ENCODE measurements at places on chromosomes 4 and X.

- no peak for DNase-seq
Observed at GRCh38 chrX:145856181-145856580, 38.6 kb downstream of the SLITRK2 start.

GRCh38 chr4:150999086-150999485 lies 16.0 kb downstream of the LRBA start:
- DNase-seq, result no peak

GRCh38 chrX:7709845-7710244 lies 133.1 kb upstream of the VCX start:
- no peak for DNase-seq

GRCh38 chr4:114479595-114479994 lies 119.0 kb upstream of the UGT8 start:
- no peak for DNase-seq

DNA sequence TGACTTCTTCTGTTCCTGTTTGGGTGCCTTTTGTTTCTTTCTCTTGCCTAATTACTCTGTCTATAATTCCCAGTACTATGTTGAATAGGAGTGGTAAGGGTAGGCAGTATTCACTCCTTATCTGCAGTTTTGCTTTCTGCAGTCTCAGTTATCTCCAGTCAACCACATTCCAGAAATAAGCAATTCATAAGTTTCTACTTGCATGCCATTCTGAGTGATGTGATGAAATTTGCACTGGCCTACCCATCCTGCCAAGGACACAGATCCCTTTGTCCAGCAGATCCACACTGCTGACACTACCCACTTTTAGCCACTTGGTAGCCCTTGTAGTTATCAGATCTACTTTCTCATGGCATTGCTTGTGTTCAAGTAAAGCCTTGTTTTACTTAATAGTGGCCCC lies 971.6 kb upstream of the INTU start:
- DNase-seq, result no peak

DNA sequence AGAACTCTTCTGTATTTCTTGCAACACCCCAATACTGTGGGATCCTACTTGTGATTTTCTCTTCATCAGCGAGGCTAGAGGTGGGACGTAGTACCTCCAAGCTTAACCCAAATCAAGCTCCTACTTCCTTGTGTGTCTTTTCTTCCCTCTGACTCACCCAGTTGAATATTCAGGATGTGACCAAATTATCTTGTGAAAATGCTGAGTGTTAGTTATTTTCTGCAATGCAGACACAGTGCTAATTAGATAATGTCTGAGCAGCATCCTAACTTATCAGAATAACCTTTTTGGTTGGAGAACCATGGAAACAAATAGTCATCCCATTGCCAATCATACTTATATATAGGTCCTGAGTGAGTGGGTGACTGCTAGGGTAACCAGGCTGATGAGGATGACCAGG lies 2.4 kb downstream of the MEPE start:
- no peak for DNase-seq

GRCh38 chrX:153866302-153867019 lies 19.5 kb downstream of the L1CAM start:
- DNase-seq, result no peak

- DNase-seq, result no peak
Observed at GRCh38 chr4:80182237-80182866, 15.0 kb upstream of the PRDM8 start.

DNA sequence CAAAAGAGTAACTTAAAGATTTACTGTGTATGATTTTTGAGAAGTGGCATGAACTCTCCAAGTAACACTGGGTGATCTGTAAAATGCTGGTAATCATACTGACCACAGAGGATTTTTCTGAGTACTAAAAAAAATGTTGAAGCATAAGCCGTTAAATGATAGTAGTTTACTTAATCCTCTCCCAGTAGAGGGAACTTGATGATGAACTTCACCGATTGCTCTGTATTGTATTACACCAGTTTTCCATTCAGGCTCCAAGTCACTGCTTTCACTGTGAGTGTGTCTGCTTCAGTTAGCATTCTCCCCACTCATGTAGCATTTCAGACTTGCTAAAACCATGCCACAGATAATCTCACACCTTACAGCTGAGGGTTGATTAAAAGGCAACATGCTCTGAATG lies 294.1 kb downstream of the GBA3 start:
- no peak for DNase-seq

- no peak for DNase-seq
Observed at GRCh38 chr4:72895408-72895807, 174.1 kb downstream of the COX18 start.

- no peak for DNase-seq
Observed at GRCh38 chr4:13872155-13872554, 244.6 kb upstream of the BOD1L1 start.

GRCh38 chr4:160161026-160161425 lies 1058.1 kb downstream of the RAPGEF2 start:
- DNase-seq, result no peak

DNA sequence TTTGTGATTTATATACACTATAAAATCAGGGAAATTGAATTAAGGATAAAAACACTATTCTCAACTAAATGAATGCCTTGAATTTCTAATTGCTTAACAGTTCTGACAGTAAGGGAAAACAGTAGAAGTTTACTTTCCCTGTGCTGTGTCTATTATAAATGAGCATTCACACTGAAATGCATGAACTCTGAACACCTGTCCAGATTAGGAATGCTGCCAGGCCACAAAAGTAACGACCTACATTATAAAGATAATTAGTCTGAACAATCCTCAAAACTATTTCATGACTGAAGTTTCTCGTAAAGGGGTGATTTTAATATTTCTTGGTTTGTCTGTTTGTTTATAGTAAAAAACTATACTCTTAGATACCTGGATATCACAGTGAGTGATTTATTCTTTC lies 2.0 kb downstream of the NDST3 start:
- no peak for DNase-seq

DNA sequence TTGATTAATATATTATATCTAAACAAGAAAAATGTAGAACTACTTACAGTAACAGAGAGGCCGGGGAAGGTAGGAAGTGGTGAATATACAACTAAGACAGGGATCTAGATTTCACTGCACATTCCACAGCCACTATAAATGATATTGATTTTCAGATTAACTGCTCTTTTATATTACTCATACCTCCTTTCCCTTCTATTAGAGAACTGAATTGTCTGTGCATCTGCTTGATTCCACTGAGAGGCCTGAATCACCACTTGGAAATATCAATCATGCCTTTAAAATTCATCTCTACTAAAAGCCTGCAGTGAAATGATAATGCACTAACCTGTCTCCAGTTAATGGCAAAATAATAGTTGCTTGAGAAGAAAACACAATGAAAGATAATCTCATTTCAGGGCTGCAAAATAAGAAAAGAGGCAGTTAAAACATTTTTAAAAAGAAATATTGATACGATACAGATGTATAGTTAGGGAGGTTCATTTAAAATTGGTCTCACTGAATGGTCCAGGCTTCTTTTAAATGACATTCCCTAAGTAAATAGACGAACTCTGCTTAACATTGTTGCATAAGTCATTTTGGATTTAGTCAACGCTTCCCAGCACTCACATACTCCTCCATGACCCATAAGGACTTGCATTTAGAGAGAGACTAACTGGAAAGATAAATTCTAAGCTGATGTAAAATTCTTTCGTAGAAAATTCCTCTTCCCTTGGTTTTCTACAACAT lies 3.8 kb downstream of the ANTXR2 start:
- DNase-seq, result no peak

- no peak for DNase-seq
Observed at GRCh38 chrX:139762400-139763183, 54.6 kb upstream of the MCF2 start.

Data from stimulated activated CD8-positive, alpha-beta memory T cell treated with anti-CD3 and anti-CD28 coated beads, Interleukin-12 subunit alpha, Interleukin-12 subunit beta, amount 100 ng/mL, for 4 hours (primary cell).